ENCODE measurements at places on chromosomes 3 and 15.

DNA sequence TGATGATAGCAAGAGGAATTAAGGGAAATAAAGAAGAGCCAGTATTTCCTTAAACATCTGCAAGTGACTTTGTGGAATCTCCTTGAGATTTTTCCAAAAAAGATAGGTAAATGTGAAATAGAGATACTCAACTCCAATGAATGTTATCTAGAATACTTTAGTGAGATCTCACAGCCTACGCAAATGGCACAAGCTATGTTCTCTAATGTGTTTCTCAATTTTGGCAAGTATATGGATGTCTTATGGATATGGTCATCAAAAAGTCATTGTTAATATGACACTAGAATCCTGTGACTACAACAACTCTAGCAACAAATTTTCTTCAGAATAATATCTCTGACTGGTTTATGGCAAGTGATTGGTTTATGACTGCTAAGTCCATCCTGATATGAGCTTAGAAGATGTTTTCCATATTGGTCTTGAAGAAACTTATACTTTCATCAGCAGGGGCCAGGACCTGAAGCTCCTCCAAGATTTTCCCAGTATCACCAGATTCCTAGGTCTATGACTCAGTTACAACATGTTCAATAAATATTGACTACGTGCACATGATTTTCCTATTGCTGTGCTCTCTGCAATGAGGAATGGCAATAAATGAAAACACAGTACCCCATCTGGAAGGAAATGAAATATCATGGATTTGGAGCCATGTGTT, 170.9 kb upstream of the THBS1 start:
- DNase-seq = no peak

GRCh38 chr3:36700537-36701248, 63.7 kb downstream of the DCLK3 start:
- no peak for DNase-seq

GRCh38 chr3:2908693-2909351, 201.4 kb downstream of the IL5RA start:
- no peak for DNase-seq

DNA sequence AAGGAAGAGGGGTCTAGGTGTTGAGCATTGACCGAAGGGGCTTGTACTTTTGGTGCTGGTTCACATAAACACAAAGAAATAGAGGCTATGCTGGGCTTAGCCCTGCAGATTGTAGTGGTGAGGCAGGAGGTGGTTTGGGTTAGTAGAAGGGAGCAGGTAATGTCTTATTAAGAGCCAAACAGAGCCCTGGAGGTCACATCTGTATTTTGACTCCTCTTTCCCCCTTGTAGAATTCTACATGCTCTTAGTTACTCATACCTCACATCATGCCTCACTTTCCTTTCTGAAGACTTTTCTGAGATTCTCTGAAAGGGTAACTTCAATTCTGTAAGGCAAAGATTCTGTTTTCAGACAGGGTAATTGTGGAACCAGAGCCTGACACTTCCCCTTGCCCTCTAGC, 16.1 kb upstream of the ZNF80 start:
- no peak for DNase-seq

DNA sequence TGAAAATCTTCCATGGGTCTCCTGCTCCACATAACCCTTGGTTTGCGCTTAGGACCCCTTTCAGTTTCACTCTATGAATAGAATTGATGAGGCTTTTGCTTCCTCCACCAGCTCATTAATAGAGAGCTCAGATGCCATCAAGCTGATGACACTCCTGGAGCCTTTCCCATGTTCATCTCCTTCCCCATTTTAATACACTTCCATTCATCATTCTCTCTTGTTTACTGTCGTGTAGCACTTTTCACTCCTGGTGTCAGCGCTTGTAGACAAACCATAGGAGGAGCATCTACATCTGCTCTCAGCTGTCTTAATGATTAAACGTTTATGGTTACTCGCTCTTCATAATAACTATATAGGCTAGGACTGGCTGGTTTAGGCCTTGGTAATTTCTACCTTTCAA, 363.5 kb downstream of the EPHB1 start:
- no peak for DNase-seq

- no peak for DNase-seq
These were observed 70.5 kb upstream of the FOXB1 start for GRCh38 chr15:59933607-59934006.

GRCh38 chr15:89998923-89999675, 2.0 kb upstream of the ZNF710 start:
- DNase-seq = no peak

DNA sequence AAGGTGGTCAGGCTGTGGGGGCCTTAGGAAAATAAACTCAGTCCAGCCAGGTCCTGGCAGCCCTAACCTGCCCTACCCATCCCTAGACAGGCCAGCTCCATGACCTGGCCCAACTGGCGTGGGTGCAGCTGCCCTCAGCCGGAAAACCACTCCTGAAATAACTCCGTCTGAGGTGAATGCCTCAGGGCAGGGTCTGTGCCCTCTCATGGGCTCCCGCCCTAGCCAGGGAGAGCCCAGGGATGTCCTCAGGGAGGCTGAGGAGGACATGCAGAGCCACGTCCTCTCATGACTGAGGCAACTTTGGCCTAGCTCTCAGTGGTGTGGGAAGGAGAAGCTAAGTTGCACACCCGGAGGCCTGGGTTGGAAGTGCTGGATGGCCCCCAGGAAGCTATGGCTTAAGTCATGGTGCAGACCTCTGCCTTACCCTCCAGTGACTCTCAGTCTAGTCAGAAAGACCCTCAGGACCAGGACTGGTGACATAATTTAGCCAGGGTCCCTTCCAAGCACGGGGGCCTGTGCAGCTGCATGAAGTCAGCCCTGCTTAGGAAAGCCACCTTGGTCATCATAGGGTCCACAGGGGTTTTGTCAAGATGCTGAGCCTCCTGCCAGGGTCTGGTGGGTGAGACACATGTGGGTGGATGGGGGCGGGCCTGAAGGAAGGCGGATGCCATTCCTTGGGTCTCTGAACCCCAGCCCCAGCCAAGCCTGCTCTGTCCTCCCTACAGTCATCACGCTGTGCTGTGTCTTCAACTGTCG, 7.4 kb downstream of the TMIE start:
- DNase-seq = no peak

GRCh38 chr3:190959077-190959476, 96.6 kb upstream of the GMNC start:
- DNase-seq = no peak

DNA sequence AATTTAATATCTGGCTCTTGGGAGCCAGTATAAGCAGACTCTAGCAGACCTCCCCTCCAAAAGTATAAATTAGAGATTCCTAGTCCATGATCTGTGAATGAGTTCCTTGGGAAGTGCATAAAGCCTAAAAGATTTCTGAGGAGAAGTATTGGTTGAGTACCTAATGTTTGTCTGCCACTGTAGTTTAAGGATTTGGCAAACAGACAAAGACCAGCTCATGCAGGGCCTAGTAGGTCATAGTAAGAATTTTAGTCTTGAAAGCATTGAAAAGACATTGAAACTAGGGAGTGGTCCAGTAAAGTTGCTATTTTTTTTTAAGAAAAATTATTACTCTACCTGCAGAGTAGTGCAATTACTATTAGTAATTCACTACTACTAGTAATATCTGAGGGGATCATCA, 67.5 kb downstream of the SPRED1 start:
- DNase-seq = no peak

DNA sequence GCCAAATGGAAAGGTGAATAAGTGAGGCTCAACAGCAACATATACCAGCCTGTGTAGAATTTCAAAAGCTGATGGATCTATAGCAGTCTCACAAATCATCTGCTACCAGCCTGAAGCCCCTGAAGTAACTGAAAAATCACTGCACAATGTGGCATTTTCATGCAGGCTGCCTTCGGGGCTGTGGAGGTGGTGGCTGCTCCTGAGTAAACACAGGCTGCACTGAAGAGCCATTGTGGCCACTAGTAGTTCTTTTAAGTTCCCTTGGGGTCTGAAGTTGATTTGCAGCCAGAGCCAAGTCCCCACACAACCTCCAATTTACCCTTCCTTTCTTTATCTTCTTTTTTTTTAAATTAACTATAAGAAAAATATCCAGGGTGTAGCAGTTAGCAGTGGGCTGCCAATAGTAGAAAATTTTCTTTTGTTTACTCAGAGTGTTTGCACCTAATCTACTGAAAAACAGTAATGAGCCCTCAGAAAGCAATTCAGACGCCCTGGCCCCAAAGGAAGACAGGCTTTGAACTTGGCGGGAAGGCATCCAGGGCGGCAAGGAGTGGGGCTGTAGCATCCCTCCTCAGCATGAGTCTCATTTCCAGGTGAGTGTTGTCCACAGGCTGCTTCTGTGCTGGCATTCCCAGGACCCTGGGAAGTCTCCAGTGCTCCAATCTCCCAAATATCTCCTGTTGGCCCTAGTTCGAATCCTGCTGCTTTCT, 13.3 kb upstream of the SUSD5 start:
- no peak for DNase-seq

All from activated CD4-positive, alpha-beta T cell treated with anti-CD3 and anti-CD28 coated beads for 24 hours (primary cell).